ENCODE measurements at places on chromosomes 6 and 20.
A peak's percentile ranks its signal among the peaks of the same experiment; 100 is the strongest.

- DNase-seq: no peak
Observed at GRCh38 chr20:2798814-2799213, 1.6 kb downstream of the CPXM1 start.

- no peak for DNase-seq
Observed at GRCh38 chr6:6694368-6694780, 105.9 kb downstream of the LY86 start.

GRCh38 chr6:145809211-145809610, 5.4 kb downstream of the FBXO30 start:
- no peak for DNase-seq

DNA sequence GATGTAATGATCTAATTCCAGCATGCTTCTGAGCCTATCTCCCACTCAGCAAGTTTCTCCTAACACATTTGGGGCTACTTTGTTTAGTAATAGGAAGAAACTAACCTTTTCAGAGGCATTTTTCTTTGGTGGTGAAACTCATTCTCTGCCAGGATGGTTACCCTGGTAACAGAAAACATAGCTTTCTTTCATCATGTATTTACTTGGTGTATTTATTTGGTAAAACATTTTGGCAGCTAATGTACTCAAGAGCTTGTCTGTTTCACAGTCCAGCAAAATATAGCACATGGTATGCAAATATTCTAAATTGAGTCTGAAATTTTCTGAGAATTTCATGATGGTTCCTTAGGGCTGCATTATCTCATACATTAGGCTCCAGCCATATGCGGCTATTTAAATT, 100.0 kb downstream of the SLC35B3 start:
- DNase-seq: no peak

GRCh38 chr6:28252009-28252975, at the start of gene ZKSCAN4:
Gene ZKSCAN4 (minus strand): TSS chr6:28252269. CDS start chr6:28251980, 289 bp downstream.
- DNase-seq: peak; percentile 87

DNA sequence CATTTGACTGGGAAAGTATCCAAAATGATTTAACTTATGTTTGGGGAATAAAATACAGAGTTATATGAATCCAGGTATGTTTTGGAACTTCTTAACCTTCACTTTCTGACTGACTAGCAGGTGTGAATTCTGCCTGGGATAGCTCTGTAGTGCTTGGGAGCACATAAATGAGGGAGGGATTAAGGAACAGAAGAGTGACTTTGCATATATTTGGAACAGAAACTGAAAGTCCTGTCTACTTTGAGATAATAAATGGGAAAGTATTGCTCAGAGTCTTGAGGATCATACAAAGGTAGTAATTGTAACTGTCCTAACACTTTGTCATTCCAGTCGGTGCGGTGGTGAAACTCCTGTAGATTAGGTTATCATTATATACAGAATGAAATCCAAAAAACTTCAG, 317.6 kb downstream of the RIMS1 start:
- DNase-seq: no peak

GRCh38 chr6:122008101-122008999, 391.1 kb upstream of the HSF2 start:
- peak; percentile 57 for DNase-seq

- no peak for DNase-seq
Observed at GRCh38 chr20:15875446-15875845, 697.8 kb downstream of the KIF16B start.

DNA sequence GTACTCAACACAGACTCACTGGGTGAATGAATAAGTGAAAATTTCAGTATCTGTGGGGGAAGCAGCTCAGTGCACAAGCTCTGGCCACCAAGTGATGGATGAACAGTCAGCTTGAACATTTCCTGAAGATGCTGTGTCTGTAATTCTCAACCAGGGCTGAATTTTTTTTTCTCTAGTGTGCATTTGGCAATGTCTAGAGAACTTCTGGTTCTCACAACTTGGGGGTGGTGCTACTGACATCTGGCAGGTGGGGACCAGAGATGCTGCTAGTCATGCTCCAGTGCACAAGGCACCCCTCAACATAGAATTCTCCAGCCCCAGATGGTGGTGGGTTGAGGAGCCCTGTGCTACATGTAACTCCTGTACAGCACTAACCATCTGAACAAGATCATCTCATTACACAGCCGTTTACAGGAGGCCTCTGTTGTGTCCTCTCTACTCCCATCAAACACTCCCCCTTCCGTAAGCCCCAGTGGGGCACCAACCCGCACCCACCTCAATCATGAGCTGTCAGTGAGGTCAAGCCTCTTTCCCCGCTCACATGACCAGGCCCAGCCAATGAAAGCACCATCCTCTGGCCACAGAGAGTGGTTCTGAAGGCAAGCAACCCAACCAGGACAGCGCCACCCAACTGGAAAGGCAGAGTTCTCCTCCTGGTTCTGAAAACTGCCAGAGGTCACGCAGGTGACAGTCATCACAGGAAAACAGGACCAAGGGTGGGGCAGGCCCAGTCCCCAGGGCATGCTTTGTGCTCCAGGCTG, 103.9 kb upstream of the PMEPA1 start:
- no peak for DNase-seq

DNA sequence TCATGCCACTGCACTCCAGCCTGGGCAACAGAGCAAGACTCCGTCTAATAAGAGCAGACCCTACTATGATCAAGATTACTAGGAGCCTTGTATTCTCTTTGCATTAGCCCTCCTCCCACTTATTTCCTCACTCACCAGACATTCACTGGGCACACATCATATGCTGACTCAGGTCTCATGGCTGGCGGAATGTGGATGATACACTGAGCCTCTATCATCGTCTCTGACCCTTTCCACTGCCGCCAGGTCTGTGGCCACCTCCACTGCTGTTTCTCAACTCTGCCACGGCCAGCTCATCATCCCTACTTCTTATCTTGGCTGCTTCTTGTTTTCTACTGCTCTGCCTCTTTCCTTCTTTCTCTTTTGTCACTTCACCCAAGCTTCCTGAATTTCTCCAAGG, 161.0 kb downstream of the BACH2 start:
- DNase-seq: peak; percentile 94

DNA sequence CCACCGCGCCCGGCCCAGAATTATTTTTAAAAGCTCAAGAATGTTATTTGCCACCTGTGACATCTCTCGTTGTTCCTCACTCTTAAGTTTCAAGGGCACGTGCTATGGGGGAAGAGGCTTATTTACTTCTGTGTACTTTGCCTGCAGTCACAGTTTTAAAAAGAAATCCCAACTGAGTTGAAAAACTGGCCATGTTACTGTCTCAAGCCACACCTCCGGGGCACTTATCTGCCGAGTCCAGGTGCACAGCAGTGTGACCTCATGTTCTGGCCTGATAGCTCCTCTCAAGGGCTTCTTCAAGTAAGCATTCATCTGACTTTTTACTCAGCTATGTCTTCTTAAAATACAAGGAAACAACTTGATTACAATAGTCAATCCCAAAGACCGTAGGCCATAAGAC, 34.5 kb downstream of the SHLD1 start:
- DNase-seq: no peak

DNA sequence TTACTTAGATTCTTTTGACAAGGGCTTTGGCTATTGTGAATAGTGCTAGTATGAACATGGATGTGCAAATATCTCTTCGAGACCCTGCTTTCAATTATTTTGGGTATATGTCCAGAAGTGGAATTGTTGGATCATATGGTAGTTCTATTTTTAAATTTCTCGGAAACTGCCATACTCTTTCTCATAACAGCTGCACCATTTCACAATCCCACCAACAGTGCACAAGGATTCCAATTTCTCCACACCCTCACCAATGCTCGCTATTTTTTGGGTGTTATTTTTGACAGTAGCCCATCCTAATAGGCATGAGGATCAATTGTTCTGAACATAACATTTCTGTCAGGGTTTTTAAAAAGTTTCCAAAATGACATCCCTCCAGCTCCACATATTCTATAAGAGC, 69.2 kb upstream of the ESR1 start:
- DNase-seq: no peak

GRCh38 chr6:32614366-32615081, 22.7 kb upstream of the HLA-DQA1 start:
- no peak for DNase-seq

- DNase-seq: peak; percentile 79
Observed at GRCh38 chr6:52392944-52393343, 27.2 kb upstream of the EFHC1 start.

DNA sequence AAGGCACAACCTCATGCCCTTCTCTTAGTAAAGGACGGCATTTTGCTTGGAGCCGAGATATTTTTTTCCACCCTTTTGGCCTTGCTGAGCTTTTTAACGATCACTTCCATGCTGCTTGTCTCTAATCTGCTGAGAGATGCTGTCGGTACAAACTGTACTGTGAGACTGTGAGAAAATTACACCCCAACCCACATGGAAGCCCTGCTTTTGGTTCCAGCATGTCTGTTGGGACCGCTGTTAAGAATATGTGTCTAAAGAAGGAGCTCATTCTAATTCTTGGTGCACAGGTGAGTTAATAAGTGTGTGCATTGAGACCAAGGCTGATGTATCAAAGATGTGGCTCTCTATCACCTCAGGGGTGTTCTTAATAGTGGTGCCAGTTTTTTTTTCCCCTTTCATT, 304.5 kb upstream of the MAP3K7 start:
- DNase-seq: no peak

GRCh38 chr6:53009511-53009910, 14.4 kb upstream of the GSTA4 start:
- DNase-seq: no peak

DNA sequence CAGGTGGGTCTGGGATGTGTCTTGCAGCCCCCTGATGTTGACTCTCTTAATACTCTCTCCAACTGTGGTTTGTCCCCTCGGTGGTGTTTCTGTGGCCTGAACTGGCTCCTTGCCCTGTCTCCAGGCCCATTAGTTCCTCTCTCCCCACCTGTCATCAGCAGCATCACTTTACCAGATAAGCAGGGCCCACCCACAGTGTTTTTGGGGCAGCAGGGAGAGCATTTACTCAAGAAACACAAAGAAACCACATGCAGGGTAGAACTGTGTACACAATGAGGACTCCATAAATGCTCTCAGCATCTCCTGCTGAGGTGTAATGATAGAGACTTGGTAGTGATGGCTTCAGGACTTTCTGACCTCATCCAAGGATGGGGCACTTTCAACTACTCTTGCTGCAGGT, 20.2 kb upstream of the MRPS18A start:
- DNase-seq: no peak
